Stimulated activated CD8-positive, alpha-beta memory T cell treated with anti-CD3 and anti-CD28 coated beads, Interleukin-15, amount 100 ng/mL, for 24 hours (primary cell): ENCODE measurements at places on chromosomes 13 and 19.

DNA sequence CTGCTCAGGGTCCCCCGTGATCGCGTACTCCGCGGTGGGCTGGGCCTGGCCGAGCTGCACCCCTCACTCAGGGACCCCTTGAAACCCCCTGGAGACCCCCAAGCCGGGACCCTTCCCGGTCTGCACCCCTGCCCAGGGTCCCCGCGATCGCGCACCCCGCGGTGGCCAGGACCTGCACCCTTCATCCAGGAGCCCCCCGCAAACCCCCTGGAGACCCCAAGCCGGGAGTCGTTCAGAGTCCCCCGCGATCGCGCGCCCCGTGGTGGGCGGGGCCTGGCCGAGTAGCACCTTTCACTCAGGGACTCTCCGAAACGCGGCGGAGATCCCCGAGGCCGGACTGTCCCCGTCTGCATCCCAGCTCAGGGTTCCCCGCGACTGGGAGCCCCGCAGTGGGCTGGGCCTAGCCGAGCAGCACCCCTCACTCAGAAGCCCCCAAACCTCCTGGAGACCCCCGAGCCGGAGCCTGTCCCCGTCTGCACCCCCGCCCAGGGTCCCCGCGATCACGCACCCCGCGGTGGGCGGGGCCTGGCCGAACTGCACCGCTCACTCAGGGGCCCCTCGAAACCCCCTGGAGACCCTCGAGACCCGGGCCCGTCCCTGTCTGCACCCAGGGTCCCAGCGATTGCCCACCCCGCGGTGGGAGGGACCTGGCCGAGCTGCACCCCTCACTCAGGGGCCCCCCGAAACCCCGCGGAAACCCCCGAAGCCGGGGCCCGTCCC lies 748 bp downstream of the LMNB2 start:
- DNase-seq: peak; percentile 18

- no peak for DNase-seq
Measured at GRCh38 chr13:75547917-75548316, 1.7 kb upstream of the UCHL3 start.

GRCh38 chr13:46341112-46341711 lies 45.8 kb downstream of the RUBCNL start:
- no peak for DNase-seq

DNA sequence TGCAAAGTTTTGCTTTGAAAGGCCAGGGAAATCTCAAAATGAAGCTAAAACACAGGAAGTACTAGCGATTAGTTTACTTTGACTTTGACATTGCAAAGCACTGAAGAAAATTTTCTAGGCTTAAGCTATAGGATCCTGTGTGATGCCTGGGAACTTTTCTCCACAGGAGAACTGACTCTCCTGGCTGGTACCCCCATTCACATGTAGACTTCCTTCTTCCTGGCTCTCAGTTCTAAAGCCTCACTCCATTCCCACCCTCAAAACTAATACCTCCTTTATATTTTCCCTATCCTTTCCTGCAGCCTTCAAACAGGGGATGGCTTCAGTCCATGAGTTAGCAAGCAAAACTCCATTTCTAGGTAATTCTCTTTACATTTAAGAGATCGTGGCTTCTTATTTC lies 189.5 kb downstream of the SLITRK1 start:
- no peak for DNase-seq
